ENCODE measurements at places on chromosomes 12 and 14.

- no peak for DNase-seq
Measured at GRCh38 chr12:61138415-61138759, 1121.8 kb upstream of the USP15 start.

DNA sequence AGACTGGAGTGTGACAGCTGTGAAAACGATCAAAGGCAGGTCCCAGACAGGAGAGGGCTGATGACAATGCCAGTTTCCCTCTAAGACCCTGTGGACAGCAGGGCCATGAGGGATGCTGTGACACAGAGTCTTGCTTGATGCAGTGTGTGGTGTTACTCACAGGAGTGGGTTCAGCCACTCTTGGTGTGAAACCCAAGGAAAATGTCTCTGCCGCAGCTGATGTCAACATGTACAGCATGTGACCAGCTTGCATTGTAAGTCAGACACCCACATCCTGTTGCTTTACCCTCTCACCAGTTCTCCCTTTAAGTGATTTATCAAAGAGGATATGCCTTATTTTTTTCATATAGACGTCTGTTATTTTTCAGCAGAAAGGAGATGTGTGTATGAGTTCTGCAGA lies 268.6 kb downstream of the BTG1 start:
- peak; percentile 71 for DNase-seq

- DNase-seq, result no peak
Measured at GRCh38 chr14:72818998-72819397, 74.9 kb downstream of the DPF3 start.

DNA sequence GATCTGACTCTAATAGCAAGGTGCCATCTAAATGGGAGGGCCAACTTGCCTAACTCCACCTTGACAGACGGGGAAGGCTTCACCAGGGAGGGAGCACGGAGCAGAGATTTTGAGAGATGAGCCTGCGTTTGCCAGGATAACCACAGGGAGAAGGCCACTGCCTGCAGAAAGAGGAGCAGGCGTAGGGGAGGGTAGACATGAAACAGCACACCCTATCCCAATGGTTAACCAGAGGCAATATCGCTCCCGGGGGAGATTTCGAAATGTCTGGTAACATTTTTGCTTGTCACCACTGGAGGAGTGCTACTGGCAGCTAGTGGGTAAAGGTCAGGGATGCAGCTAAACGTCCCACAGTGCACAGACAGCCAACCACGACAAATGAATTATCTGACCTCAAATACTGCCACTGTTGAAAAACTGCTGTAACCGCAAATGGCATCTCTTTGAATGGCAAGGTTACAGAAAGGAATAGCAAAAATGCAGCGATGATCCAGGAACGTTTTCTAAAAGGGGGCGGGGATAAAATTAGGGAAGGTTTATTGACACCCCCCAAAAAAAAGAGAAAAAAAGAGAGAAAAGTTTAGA lies 126.0 kb upstream of the ATF7IP start:
- peak; percentile 8 for DNase-seq

- no peak for DNase-seq
Measured at GRCh38 chr14:69395929-69396328, 2.2 kb downstream of the ERH start.

GRCh38 chr12:11920231-11920630 lies 150.5 kb upstream of the BCL2L14 start:
- DNase-seq, result no peak

GRCh38 chr12:107090711-107091110 lies 2.6 kb downstream of the CRY1 start:
- DNase-seq, result no peak

DNA sequence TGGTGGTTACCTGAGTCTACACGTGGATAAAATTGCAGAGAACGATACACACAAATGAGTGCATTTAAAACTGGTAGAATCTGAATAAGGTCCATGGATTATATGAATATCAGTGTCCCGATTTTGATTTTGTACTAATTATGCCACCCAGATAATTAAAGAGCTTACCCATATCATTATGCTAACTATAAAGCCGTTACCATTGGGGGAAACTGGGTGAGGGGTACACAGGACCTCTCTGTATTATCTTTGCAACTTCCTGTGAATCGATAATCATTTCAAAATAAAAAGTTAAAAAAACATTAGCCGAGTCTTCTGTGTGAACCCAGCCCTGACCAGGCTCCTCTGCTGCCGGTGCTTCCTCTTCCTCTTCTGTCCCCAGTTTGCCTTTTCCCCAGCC lies 107.1 kb downstream of the SMOC1 start:
- DNase-seq, result no peak

DNA sequence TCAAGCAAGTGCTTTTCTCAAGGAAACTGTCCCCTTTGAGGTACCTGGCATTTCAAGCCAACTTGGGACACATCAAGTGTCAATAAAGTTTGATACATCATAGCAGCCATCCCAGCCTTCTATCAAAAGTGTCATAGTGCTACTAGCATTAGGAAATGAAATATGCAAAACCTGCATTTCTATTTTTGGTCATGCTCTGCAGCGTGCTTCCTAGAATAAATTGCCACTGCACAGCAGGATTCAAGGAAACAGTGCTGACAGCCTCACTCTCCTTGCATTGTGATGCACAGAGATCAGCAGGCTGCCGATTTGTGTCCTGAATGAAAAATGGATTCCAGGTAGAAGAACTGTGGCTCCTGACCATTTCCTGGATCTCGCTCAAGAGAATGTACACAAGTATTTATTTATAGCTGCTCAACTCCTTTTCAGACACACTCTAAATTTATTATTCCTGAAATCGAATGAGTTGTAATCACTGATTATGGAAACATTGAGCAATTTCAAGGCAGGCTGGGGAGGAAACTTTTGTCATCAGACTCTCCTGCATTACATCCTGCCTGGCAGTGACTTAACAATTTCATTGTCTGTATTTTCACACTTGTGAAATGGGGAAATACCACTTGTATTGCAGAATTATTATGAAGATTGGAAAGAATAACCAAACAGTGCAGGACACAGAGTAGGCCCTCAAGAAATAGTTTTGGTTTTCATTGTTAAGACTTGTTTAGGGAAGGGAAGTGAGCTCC lies 120.9 kb downstream of the SLC38A6 start:
- no peak for DNase-seq

DNA sequence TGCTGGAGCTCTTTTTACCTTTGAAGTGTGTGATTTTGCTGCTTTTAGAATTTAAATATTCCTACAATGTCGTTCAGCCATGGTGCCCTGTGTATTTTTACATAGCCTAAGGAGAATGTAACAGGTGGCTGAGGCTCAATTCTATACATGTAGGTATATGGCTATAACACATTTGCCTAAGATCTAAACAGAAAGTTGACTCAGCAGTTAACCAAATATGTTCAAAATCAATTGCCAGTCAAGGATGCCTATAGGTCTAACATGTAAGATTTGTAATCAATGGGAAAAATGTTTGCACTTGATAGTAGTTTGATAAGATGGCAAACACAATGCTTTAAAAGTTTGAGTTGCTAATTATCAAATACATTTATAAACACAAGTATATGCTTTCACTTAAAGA lies 8.2 kb downstream of the PAWR start:
- DNase-seq, result no peak

DNA sequence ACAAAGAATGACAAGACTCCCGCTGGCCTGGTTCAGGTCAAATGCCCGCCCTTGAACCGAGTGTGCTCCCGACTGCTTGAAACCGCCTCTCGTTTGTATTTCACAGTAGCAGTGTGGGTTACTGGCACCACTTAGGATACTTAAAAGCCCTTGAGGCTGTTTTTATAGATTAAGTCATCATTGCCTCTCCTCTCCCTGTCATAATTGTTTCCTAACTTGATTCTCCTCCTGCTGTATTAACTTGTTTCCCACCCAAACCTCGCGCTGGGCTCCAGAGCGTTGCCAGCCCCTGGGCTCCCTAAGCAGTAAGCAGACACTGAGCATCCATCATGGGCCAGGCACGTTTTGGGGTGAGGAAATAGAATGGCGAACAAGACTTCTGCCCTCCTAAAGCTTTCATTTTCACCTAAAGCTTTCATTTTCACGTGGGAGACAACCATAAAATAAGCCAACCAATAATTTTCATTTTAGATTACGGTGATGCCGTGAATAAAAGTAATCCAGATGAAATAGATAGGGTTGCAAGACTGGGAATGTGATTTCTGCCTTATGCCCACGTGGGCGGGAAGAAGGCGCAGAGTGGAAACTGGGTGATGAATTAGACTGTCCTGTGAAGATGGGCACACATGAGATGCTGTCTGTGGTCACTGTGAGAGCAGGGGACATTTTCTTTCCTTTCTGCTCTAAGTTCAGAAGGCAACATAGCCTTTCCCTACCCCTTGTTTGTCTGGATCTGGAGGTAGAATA lies 97.5 kb downstream of the PPP2R5C start:
- DNase-seq, result no peak

DNA sequence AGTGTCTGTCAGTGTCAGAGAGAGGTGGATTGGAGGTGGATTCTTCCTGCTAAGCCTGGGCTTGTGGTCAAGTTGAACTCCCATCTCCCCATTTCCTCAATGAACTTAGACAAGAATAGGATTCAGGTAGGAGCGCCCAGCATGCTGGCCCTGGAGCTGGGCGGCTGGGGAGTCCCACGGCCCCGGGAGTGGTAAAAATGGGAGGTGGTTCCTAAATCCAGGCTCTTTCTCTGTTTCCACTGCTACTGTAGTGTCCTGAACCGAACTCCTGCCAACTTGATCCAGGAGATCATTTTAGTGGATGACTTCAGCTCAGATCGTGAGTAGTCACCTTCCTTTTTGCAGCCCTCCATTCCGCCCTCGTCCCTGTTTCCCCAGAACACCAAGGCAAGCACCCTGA lies 65.1 kb downstream of the GALNT16 start:
- no peak for DNase-seq

- no peak for DNase-seq
Measured at GRCh38 chr14:89186856-89187376, 230.1 kb downstream of the FOXN3 start.

DNA sequence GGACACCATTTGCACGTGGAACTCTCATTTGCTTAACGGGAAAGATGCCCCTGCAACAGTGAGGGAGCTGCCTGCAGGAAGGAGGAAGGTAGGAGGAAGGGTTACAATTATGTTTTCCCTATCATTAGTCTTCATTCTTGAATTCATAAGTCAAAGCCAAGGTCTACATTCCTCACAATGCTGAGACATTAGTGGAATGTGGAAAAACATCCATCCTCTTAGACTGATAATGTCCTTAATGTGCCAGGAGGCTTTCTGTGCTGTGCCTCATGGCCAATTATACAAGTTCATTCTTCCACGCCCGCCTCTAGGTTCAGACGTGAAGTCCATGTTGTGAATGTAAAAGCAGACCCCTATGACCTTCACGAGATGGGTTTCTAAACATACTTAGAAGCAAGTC lies 1212.4 kb upstream of the TMEM132C start:
- no peak for DNase-seq

- no peak for DNase-seq
Measured at GRCh38 chr14:54098536-54098935, 141.9 kb upstream of the BMP4 start.

- DNase-seq, result no peak
Measured at GRCh38 chr12:29734305-29734704, 49.4 kb downstream of the TMTC1 start.

DNA sequence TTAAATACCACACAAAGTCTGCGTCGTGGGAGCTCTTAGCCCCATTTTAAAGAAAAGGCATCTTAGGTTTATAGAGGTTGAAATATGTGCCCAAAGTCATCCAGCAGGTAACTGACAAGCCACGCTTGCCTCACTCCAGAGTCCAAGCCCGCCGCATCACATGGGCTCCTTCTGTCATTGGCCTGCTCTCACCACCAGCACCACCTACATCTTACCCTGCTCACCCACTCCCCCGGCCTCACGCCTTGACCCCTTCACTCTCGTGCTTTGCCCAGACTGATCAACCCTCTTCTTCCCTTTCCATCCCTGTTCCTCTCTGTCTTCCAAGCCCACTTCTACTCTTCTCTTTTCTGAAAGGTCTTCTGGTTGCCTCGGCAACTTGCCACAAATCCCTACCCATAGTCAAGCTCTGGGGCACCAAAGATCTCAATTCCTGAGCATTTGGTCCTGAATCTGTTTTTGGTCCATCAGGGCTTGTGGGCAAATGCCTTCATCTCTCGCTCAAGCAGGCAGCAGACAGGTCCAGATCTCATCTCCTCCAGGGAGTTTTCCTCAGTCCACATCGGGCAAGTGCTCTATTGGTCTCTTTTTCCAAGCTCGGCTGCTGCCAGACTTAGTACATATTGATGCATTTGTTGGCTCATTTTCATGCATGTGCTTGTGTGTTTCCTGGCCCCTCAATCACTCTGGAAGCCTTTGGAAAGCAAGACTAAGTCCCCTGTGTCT lies 3.5 kb upstream of the KRT1 start:
- DNase-seq, result no peak

GRCh38 chr12:117044790-117045159 lies 54.4 kb downstream of the TESC start:
- no peak for DNase-seq

DNA sequence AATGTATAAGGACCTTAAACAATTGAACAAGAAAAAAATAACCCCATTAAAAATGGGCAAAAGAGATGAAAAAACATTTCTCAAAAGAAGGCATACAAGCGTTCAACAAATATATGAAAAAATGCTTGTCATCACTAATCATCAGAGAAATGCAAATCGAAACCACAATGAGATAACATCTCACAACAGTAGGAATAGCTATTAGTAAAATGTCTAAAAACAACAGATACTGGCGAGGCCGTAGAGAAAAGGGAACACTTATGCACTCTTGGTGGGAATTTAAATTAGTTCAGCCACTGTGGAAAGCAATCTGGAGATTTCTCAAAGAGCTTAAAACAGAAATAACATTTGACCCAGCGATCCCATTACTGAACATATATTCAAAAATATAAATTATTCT lies 769.8 kb upstream of the MGAT4C start:
- no peak for DNase-seq

- no peak for DNase-seq
Measured at GRCh38 chr12:108457006-108457733, 57.9 kb upstream of the FICD start.

DNA sequence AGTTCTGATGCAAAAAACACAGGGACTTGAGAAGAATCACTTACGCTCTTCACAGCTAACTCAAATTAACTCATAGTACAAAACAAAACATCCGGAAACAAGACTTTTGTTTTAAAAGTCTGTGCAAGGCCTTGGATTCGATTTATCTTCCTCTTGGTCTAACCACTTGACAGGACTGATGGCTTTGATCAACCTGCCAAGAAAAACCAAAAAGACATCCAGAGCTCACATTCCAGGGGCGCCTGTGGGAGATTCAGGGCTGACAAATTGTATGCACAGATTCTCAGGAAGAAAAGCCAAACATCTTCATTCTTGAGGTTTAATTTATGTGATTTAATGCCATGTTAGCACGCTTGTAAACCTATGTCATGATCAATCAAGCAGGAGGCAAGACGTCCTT lies 129.1 kb upstream of the TMCC3 start:
- DNase-seq, result no peak

DNA sequence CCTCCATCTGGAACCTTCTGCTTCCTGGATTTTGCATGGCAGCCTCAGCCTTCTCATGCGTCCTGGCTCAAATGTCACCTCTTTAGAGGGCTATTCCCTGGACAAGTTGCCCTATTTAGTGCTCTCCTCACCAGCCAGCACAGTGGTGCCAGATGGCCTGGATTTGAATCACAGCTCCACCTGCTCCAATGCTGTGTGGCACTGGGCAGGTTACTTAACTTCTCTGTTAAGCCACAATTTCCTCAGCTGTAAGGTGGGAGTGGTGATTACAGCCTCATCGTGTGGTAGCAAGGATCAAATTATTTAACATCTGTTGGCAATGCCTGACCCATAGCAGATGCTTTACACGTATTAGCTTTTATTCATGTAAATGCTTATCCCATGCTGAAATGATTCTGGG lies 16.7 kb upstream of the POP5 start:
- DNase-seq, result no peak
